ENCODE measurements at places on chromosomes 4 and X. TPM values are rescaled to one million over a fixed set of nuclear protein-coding genes. Genes with fewer than 3 reads are reported as not detected.

The SULT1B1 gene
- total RNA-seq = 0.53 TPM

The NIPAL1 gene
- 2.2 TPM for total RNA-seq

The YY2 gene
- 0.93 TPM for total RNA-seq

The TCEAL7 gene
- 155 TPM for total RNA-seq

GRCh38 chr4:116539744-116540143, 545.6 kb downstream of the TRAM1L1 start:
- no peak for DNase-seq

- no peak for DNase-seq
These were observed 63.7 kb downstream of the MSX1 start for GRCh38 chr4:4923201-4923600.

DNA sequence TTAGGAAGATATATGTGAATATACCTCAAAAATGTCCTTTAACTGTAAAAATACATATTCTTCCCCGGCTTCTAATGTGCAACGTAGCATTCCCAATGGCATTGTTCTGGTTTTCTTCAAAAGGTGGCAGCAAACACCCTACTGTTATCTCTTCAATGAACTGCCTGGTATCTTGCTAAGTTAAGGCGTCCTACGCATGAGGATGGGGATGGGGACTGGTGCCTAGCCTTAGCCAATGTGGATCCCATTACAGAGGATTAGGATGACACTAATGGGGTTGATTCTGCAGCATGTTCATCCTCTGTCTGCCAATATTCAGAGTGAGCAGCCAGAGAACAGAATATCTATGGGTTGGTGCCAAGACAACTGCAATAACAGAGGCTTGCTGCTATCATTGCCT, 334.9 kb upstream of the ADGRL3 start:
- peak; percentile 77 for DNase-seq

GRCh38 chr4:119697887-119698393, 69.3 kb upstream of the PDE5A start:
- no peak for DNase-seq

- no peak for DNase-seq
These were observed 60.9 kb downstream of the ADGRA3 start for GRCh38 chr4:22454955-22455354.

DNA sequence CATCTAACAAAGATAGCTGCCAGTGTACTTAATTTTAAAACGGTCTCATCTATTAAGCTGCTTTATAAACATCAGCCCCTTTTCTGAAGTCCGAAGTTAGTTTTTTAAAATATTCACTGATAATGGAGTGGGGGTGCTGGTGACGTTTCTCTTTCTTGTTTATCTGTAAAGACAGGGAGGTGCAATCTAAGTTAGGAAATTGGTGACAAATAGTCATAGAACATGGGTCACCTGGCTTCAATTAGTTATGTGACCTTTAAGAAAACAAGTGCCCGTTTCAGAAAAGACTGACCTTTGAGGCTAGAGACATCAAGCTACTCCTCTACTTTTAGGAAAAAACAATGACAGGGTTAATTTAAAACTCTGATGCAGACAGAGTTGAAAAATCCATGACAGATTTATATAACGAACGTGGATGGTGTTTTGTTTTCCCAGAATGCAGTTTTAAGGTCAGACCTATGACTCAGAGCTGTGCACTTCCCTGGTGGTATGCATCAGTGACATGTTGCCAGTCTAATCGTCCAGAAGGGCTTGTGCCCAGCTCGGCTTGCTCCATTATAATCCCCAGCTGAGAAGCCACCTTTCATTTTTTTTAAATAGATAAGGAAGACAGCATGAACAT, 38.2 kb downstream of the FHL1 start:
- DNase-seq = no peak

DNA sequence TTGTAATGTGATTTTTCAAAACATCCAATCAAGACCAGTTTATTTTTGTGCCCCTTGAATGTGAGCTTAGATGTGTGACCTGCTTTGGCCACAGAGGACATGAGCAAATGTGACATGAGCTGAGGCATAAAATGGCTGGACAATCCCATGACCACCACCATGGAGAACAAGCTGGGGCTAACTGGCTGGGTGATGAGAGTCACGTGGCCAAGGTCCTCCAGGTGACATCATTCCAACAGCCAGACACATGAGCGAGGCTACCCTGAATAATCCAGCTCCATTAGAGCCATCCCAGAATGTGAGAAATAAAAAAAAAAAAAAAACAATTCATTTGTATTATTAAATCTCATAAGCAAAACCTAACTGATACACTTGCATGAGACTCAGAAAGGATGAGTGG, 90.4 kb upstream of the LDB2 start:
- no peak for DNase-seq

- no peak for DNase-seq
These were observed 125.0 kb downstream of the EFHC2 start for GRCh38 chrX:44218465-44218864.

DNA sequence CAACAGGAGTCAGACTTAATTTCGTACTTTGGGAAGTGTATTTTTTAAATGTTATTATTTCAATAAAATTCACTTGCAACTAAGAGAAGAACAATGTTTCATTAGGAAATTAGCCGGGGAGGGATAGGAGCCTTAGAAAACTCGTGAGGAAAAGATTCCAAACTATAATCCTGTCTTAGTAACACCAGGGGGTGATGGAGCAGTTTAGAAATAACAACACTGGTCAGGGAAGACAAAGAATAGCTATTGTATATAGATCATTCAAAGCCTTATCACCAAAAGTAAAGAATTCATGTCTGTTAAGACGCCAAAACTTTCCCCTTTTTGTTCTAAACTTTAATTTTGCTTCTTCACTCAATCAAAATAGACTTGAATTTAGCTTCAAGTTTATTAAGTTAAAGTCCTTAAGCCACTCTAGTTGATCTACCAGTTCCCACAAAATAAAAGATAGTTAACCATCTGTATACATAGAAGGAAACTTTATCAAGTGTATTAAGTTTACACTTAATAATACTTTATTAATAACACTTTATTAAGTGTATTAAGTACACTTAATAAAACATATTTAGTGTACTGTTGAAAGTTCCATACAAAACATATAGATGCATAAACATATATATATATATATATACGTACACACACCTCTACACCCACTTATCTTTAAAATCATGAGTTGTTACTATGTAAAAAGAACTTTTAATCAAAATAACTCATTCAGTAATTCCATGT, 60.5 kb downstream of the ARAP2 start:
- no peak for DNase-seq

DNA sequence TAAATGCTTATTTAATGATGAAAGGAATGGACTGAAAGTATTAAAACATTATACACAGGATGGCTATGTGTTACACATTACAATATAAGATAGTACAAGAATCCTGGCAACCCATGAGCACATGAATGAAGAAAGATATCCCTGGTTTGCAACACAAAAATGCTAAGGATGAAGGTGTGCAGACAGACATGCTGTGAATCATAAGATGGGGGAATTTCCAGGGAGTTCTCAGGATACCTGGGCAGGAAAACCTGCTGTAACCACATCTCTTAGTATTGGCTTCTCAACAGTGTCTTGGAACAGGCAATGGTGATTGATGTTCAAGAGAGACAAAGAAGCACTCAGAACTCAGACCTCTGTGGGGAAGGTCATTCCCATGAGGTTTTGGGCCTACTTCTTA, 23.9 kb upstream of the ANOS1 start:
- DNase-seq = no peak

GRCh38 chr4:100041646-100042045, 91.6 kb upstream of the H2AZ1 start:
- DNase-seq = no peak

DNA sequence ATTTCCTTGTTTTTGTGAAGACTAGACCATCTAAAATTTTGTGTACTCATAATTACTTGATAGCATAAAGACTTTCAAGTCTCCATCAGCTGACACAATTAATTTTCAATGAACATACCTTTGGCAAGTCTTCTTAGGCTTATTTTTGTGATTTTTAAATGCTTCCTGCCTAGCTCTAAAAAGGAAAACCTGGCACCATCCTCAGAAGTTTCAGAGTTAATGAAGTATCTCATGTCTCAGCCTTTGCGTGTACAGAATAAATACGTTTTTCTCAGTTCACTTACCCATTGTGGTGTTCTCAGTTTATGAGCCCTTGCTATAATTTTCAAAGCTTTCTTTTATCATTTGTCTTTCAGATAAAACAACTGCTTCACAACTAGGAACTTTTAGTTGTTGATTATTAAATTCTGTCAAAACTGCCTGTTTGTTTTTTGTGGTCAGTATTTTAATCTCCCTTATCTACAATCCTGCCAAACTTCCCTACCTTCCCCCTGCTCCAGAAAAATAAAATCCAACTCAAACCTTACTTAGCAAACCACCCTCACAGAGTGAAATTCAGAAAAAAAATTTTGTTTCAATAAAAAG, 21.6 kb downstream of the ADD1 start:
- no peak for DNase-seq

DNA sequence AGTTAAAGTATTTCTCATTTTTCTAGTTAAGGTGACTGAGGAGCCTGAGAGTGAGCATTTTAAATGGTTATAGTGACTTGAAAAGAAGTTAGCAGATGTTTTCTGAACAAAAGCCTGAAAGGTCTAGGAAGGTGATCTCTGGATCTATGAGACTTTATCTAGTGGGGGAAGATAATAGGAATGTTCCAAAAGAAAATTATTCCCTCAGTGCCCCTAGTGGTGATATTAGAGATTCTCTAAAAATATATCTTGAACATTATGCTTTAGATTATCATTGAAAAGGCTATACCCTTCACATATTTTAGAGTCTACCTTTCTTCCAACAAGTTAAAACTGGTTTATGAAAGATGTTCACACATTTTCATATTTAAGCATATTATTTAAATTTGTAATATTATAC, 69.0 kb upstream of the SPANXN1 start:
- no peak for DNase-seq

- DNase-seq = no peak
These were observed 82.0 kb upstream of the STS start for GRCh38 chrX:7065473-7065872.

DNA sequence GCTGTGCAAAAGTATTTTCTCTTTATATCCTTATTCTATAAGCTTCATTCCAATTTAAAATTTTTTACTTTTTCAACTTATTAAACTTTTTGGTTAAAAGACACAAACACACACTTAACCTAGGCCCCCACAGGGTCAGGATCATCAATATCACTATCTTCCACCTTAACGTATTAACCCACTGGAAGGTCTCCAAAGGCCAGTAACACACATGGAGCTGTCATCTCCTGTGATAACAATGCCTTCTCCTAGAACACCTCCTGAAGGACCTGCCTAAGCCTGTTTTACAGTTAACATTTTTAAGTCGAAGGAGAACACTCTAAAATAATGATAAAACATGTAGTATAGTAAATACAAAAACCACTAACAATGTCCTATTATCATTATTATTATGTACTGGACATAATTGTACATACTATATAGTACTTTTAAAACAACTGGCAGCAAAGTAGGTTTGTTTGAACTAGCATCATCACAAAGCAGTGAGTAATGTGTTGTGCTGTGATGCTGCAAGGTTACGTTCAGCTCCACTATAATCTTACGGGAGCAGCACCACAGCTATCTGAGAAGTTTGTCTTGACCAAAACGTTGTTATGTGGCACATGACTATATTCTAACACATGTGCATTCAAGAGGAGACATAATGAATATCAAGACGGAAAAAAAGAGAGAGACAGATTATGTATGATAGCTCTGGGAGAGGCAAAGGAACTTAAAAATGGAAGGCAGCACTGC, 33.7 kb downstream of the DHX15 start:
- no peak for DNase-seq

- DNase-seq = no peak
These were observed 43.5 kb downstream of the MAMLD1 start for GRCh38 chrX:150406596-150406995.
